CD8-positive, alpha-beta T cell (primary cell): ENCODE measurements at places on chromosomes 4 and X. TPM values are rescaled to one million over a fixed set of nuclear protein-coding genes. Genes with fewer than 3 reads are reported as not detected.

DNA sequence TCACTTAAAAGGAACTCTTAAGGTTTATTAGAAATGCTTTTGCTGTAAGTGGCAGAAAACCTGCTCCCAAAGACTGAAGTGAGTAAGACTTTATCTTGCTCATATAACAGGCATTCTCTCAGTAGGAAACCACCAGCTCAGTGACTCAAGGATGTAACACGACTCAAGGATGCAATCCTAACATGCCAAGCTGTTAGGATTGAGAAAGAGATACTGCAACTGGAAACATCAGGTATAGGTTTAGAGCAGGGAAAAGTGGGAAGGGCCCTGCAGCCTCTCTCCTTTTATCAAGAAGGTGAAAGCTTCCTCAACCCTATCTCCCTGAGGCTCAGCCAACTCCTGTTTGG lies 11.9 kb upstream of the SLC9A7 start:
- DNase-seq = no peak

DNA sequence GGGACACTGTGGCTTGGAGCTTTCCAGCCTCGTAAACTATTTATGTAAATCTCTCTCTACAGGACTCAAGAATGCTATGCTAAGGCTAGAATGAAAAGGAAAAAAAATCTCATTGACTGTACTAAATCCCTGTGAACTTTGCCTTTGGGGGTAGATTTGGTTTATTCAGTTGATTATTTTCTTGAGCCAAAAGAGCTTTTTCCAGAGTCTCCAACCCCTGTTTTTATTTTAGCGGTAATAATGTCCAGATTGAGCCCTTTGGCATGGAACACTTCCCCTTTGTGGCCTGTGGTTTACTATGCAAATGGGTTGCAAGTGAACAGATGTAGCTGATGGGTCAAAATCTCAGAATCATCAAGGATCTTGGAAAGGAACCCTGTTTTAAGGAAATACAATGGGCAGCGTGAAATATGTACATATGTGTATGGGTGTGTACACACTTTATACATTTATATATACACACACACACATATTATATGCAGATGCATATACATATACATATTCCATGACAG lies 72.9 kb downstream of the FAM9B start:
- no peak for DNase-seq

GRCh38 chr4:168846414-168846813 lies 163.6 kb downstream of the CBR4 start:
- DNase-seq = no peak

PALLD gene
- total RNA-seq = not detected

ZFX gene
- total RNA-seq = 55.8 TPM

UGT8 gene
- total RNA-seq = 0.14 TPM

TIMP1 gene
- 17.4 TPM for total RNA-seq
